Tongue (tissue), 3 donors: ENCODE measurements at places on chromosomes 13 and 19. TPM values are rescaled to one million over a fixed set of nuclear protein-coding genes. Genes with fewer than 3 reads are reported as not detected.

KIR2DL4 gene
- total RNA-seq = not detected

- no peak for DNase-seq
These were observed 415.2 kb upstream of the SGCG start for GRCh38 chr13:22765547-22765946.

PCDH20 gene
- total RNA-seq = 2.9 TPM

- no peak for DNase-seq
These were observed 14.6 kb downstream of the KBTBD7 start for GRCh38 chr13:41179593-41180250.

- DNase-seq = peak; percentile 62
These were observed 9.6 kb downstream of the ABHD13 start for GRCh38 chr13:108227651-108228272.

- peak; percentile 61 for DNase-seq
These were observed 849 bp downstream of the GAS6 start for GRCh38 chr13:113862931-113863523.
